8988T (cell line): ENCODE measurements at places on chromosomes 3 and 15.

- no peak for DNase-seq
These were observed 112.3 kb downstream of the CHCHD6 start for GRCh38 chr3:126816298-126816697.

- DNase-seq: no peak
These were observed 46.6 kb downstream of the FBLN2 start for GRCh38 chr3:13595485-13595884.

- no peak for DNase-seq
These were observed 18.0 kb downstream of the ZDHHC19 start for GRCh38 chr3:196193133-196193735.

DNA sequence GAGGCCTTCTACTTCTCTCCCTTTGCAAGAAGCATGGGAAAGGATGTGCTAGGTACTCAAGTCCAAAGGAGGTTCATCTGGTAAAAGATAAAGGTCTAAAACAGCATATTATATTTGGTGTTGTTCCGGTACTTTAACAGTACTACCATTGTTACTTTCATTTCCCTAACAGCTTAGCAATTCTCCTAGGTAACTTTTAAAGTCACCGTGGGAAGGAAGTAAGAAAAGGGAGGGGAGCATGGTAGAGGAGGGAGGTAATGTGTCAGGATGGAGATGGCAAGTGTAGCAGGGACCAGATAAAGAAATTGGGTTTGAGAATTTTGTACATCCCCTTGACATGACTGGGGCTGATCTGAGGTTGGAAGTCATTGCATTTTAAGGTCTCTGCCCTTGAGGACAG, 89.4 kb upstream of the SKOR1 start:
- DNase-seq: no peak

GRCh38 chr3:4981665-4982494, 2.6 kb downstream of the BHLHE40 start:
- no peak for DNase-seq

DNA sequence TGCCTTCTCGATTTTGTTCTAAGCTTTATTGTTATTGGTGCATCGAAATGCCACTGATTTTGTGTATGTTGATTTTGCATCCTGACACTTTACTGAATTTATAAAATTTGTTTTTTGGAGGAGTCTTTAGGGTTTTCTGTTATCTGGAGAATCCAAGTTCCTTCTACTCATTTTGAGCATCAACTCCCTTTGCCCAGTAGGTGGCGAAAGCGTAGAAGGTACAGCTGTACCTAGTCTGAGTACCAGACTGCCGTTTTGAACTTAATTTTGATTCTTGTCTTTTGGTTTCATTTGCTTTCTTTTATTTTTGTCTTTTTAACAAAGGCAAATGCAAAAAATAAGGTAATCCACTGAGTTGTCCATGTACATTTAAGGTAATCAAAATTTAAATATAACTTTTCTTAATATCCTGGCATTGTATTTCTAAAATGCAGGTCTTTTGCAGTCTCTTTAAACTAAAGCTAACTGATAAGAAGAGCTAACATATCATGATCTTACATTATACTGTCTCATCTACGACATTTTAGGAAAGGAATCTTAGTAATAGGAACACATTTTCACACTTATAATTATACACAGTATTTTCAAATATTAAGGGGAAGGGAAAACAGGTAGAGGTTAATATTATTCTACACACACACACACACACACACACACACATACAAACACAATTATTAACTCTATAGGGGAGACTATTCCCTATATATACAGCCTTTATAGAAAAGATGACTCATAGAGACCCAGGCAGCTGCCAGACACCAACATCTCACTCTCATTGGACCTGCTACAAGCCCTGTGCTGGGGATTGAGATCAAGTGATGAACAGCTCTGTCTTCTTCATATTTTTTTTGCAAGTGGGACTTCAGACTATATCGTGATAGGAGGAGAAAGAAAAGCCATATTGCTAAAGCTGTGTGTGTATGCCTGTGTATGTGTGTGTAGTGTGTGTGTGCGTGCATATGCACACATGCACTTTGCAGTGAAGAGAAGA, 71.8 kb downstream of the SYNPR start:
- no peak for DNase-seq

DNA sequence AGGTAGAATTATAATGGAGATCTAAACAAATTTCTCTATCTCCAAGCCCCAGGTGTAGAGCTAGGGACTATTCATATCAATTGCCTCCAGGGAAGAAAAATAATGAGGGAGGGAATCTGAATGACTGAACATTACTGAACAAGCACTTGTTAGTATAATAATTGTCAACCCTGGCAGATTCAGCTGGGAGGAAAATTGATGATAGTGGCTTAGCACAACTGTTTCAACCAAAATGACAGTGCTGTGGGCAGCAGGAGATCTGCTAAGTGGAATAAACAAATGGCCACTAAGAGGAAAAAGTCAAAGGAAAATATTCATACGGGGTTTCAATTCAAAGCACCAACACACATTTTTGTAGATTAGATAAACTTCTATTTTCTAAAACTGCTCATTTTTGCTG, 294.9 kb upstream of the ZNF385D start:
- DNase-seq: no peak

DNA sequence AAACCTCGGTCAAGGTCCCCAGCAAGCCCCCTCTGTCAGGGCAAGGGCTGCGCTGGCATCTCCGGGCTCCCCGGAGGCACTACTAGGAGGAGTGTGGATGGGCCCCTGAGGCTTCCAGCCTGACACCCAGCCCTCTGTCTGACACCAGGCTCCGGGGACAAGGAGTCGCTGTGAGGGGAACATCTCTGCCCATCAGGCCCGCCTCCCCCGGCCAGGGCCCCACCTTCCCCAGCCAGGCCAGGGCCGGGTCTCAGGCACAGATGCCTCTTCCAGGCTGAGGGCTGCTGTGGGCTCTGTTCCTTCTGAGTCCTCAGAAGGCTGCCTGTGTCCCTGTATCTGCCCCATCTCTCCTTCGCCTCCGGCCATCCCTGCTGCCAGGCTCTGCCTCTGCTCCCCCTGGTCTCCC, 15.8 kb downstream of the CSPG4 start:
- DNase-seq: no peak

GRCh38 chr15:79919090-79919748, 22.4 kb upstream of the MTHFS start:
- DNase-seq: no peak

DNA sequence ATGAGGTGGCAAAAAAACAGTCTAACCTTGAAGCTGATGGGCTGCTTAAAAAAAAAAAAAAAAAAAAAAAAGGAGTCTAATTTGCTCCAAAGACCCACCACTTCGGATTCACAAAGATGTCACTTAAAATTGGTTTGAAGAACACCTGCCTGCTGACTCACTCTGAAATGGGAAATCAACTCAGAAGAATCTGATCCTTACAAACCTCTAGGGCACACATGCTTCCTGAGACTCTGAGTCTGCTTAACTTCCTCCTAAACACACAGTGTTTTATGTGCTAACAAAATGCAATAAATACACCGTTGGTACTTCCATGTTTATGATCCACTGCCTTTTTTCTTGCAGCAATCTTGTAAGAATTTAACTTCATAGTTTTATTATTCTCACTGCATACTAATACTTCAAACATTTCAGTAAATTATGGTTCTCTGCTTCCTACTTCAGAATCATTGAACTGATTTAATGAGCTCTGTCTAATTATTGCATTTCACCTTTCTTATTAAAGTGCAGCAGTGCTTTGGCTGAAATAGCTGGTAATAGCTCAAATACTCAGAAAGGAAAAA, 73.0 kb upstream of the FRMD4B start:
- DNase-seq: no peak

GRCh38 chr15:60421544-60421943, 23.8 kb upstream of the ANXA2 start:
- DNase-seq: no peak

- DNase-seq: no peak
These were observed 1.3 kb downstream of the GATM start for GRCh38 chr15:45376967-45377608.

DNA sequence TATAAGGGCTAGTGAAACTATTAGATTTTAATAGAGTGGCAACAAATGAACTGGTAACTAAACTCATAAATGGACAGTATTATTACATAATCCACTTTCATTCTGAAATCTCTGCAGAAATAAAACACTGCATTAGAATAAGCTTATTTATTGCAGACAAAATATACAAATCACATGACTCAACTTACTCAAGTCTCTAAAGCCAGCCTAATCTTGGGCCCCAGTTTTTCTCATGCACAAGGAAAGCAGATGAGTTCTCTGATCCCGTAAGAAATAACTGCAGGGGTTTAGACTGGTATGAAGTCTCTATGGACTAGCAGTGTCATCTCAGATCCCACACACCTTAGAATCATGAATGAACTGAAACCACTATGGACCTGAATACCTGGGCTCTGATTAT, 5.8 kb downstream of the DLG1 start:
- no peak for DNase-seq

DNA sequence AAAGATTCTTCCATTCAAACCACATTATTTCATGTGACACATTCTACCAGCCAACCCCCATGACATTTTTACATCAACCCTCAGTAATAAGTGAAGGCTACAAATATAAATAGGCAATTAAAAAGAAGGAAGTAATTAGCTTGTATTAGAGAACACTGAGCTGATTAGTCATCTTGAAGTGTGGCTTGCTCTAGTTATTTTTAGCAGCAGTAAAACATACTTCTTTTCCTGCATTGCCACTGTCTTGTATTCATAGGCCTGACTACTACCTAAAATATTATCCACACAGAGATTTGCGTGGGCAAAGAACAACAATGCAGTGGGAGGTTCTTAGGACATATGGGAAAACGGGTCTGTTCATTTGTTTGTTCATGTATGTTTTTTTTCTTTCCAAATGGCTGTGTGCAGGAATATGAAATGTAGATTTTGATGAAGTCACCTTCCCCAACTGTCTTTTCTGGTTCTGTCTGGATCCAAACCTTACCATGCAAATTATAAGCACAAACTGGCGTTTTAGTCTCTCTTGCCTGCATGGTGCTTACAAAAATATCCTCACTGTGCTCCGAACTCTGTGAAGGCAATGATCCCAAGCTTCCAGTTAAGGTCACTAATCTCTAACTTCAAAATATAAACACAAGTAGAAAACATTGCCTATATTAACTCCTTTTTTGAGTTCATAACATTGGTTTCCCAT, 31.5 kb upstream of the TM4SF4 start:
- no peak for DNase-seq

DNA sequence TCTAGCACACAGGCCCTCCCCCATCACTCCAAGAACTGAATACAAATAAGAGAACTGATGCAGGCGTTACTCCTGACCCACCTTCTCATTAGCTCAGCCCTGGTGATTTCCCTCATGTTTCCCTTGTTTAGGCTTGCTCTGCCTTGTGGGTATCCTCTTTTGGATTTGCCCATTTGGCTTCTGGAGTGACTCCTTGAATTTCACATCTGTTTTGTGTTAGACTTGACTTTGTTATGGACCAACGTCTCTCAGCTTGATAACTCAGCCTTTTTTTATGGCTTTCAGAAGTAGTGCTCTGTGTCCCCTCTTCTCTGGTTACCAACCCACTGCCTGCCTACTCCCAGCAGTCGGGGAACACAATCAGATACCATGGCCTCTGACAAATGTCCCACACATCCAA, 11.3 kb upstream of the TMOD3 start:
- DNase-seq: no peak

GRCh38 chr3:9455596-9456131, 58.2 kb downstream of the SETD5 start:
- no peak for DNase-seq

DNA sequence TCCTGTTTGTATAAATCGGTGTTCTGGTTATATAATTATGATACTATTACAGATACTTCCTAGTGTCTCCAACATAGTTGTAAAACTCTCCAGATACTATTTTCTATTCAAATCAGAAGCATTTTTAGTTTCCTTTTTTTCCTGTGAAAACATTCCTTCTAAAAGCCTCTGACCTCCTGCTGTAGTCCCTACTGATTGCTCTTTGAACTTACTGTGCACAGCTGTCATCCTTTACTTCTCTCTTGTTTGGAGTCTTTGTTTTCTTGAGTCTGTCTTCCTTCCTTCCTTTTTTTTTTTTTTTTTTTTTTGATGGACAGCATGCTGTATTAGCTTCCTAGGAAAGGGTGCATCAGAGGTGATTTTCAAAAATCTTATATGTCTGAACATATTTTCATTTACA, 28.9 kb downstream of the NR2C2 start:
- no peak for DNase-seq

DNA sequence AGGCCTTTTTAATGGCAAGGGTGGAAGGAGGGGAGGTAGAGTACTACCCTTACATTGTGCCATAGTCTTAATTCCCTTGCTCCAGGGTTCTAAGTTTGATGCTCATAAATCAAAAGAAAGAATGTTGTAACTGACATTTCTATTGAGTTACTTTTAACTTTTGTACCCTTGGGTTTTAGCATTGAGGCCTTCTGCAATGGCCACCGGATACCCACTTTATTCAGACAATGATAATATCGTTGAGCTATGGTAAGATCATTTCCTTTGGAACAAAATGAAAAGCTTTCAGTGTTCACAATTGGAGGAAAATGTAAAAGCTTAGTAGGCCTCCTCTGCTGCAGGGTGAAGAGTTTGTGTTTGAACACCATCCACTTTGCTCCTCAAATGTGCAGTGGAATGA, 16.8 kb downstream of the CGNL1 start:
- no peak for DNase-seq

DNA sequence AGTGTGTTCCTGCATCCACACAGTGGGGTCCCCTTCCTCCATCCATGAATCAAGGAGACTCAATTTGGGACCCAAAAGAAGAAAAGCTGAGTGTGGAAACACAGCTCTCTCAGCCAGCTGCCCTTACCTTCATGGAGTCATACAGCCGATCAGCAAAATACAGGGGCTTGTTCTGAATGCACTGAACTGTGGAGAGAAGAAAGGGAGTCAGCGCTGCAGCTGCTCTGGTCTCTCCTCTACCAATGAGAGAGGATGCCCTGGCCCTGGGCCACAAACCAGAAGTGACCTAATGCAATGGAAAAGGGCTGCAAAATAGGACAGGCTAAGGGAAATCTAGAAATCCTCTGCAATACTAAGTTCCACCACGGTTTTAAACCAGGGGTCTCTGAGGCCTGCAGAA, 46.7 kb downstream of the ANXA2 start:
- DNase-seq: no peak

DNA sequence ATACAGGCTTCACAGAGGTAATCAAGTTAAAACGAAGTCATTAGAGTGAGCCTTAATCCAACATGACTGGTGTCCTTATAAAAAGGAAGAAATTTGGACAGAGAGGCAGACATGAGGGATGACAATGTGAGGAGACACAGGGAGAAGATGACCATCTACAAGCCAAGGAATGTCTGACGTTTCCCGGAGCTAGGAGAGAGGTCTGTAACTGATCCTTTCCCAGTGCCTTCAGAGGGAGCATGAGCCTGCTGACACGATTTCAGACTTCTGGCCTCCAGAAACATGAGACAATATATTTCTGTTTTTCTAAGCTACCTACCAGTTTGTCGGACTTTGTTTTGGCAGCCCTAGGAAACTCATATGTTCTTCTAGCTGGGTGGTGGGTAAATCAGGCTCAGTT, 15.1 kb downstream of the TM4SF1 start:
- no peak for DNase-seq
